ENCODE measurements at places on chromosomes 16 and 17. TPM values are rescaled to one million over a fixed set of nuclear protein-coding genes. Genes with fewer than 3 reads are reported as not detected.

DNAAF1 gene
- 0.99 TPM for total RNA-seq

- DNase-seq: no peak
- no peak overlapping the region for H3K4me3 ChIP-seq
- no peaks in the 10 kb centered on the region for H3K36me3 ChIP-seq
- peaks cover 6% of the 10 kb centered on the region for H3K27me3 ChIP-seq
- H3K4me1 ChIP-seq: peaks cover 10% of the 10 kb centered on the region
Observed at GRCh38 chr17:43979011-43979410, 25.3 kb upstream of the PYY start.

- H3K27me3 ChIP-seq: no peaks in the 10 kb centered on the region
- DNase-seq: peak; percentile 83
- H3K4me1 ChIP-seq: peaks cover 45% of the 10 kb centered on the region
- H3K27ac ChIP-seq: peak overlapping the region; percentile 97
- H3K36me3 ChIP-seq: peaks cover 8% of the 10 kb centered on the region
Observed at GRCh38 chr17:81291662-81292061, 3.4 kb downstream of the SLC38A10 start.

- H3K4me3 ChIP-seq: no peak overlapping the region
- H3K36me3 ChIP-seq: no peaks in the 10 kb centered on the region
- peak overlapping the region; percentile 78 for H3K27ac ChIP-seq
- DNase-seq: no peak
- H3K4me1 ChIP-seq: peaks cover 35% of the 10 kb centered on the region
- no peaks in the 10 kb centered on the region for H3K27me3 ChIP-seq
Observed at GRCh38 chr17:45136846-45137560, 1.5 kb downstream of the ACBD4 start.

- H3K4me1 ChIP-seq: peaks cover 4% of the 10 kb centered on the region
- peak; percentile 56 for DNase-seq
- no peaks in the 10 kb centered on the region for H3K27me3 ChIP-seq
- H3K27ac ChIP-seq: no peak overlapping the region
Observed at GRCh38 chr16:19595043-19595767, 39.7 kb downstream of the VPS35L start.

DNA sequence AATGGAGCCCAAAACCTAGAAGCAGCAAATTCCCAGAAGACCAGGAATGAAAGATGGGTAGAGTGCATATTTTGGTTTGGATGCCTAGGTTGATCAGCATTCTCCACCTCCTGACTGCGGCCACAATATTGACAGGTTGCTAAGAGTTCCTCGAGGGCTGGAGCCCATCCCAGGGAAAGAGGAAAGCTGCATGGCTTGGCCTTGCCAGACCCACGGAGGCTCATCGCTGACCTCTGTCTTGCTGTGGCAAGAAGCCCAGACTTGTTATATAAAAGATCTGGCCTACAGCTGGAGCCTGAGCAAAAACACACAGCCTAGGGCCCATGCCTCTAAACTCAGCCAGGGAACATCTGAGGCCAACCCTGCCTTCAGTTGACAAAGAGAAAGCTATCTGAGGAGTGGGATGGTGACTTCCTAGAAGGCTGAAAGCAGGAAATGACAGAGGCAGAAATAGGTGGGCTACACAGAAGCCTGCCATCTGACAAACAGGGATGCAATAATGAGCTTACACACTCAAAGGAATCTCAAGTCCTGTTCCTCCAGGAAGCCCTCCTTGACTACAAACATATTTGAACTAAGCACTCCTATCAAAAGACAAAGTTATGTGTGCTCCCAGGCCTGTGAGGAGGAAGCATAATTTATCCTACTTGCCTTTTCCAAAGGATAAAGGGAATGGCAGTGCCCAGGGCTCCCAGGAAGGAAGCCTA is 22.5 kb upstream of the SLC35B1 start:
- no peak overlapping the region for H3K4me3 ChIP-seq
- H3K36me3 ChIP-seq: no peaks in the 10 kb centered on the region
- H3K27me3 ChIP-seq: no peaks in the 10 kb centered on the region
- H3K27ac ChIP-seq: peak overlapping the region; percentile 70
- peak; percentile 92 for DNase-seq

DNA sequence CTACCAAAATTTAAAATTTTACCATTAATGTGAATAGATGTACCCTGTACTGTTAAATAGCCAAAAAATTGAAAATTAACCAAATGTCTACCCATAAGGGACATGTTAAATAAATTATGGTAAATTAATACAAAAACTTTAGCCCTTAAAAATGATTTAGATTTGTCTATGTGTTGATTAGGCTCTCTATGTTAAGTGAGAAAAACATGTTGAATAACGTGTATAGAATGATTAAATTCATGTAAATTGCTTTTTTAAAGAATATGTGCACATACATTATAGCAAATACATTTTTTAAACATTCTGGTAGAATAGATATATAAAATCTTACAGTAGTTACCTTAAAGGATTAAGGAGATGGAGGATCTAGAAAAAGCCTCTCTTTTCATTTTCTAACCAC is 59.5 kb downstream of the BRIP1 start:
- no peak overlapping the region for H3K4me3 ChIP-seq
- no peaks in the 10 kb centered on the region for H3K4me1 ChIP-seq
- no peak for DNase-seq
- no peak overlapping the region for H3K27ac ChIP-seq
- H3K27me3 ChIP-seq: no peaks in the 10 kb centered on the region

DNA sequence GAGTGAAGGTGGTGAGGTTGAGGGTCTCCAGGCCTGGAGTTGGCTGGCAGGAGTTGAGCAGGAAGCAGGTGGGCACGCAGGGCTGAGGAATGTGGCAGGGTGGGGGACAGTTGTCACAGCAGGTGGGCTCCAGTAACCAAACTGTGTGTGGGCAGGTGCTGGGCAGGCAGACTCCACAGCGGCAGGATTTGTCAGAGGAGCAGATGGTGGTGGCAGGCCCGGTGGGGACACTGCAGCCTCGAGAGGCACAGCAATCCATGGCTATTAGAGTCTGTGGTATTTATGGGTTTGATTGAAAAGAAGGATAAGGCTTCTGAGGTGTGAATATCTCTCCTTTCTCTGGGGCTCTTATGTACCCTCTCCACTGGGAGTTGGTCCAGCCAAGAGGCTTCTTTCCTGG is at the start of gene KRTAP3-3:
TSS of gene KRTAP3-3 (minus strand) at position 326 of the 400 bp plus-strand sequence. CDS start at position 259, 67 bp downstream.
- H3K27ac ChIP-seq: no peak within 1 kb of the TSS
- no peak for DNase-seq
- H3K4me3 ChIP-seq: no peak within 1 kb of the TSS
- no peaks in the 10 kb centered on the region for H3K36me3 ChIP-seq

DNA sequence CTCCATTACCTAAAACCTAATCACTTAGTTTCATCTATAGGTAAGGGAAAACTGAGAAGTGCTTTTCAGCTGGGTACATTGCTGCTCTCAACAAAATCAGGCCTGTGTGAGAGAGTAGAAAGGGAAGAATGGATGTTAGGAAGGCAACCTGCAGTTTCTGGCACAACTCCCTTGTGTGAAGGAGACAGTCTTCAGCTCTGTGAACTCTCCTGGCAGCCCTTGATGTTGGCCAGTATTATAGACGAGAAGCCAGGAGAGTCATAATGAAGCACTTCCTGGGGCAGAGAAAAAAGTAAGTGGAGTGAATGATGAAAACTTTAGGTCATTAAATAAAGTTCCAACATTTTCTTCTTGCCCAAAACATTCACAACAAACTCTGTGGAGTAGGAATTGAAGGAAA is 260.1 kb downstream of the IRX3 start:
- no peak for DNase-seq
- no peaks in the 10 kb centered on the region for H3K4me1 ChIP-seq

All from body of pancreas (tissue), 4 donors.